AG09319 (cell line): ENCODE measurements at places on chromosomes 2 and 18.

DNA sequence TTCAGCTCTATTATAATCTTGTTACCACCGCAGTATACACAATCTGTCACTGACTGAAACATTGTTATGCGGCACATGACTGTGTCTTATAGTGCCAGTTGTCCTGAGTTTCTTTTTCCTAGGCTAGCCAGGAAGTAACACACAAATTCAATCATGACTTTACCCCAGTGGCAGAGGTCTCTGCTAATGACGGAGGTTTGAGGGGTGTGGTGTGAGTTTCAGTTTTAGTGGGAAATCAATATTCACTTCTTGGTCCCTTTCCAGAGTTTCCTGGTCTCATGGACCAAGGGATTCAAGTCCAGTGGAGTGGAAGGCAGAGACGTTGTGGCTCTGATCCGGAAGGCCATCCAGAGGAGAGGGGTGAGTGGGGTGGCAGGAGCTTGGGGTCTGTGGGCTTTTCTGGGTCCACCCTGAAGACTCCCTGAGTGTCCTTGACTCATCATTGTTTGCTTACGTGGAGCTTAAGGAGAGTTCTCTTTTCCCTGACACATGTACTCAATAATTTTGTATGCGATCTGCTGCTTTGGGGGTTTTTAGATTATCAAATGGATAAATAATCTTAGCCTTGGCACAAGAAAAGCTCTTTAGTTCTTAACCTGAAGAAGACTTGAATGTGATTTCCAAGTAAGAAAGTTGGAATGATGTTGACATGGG is 39.2 kb downstream of the HK2 start:
- no peak for DNase-seq

GRCh38 chr2:210556329-210556980 is at the start of gene CPS1:
Gene CPS1 (plus strand): TSS chr2:210556599. CDS start chr2:210556734, 135 bp downstream.
- DNase-seq, result no peak

DNA sequence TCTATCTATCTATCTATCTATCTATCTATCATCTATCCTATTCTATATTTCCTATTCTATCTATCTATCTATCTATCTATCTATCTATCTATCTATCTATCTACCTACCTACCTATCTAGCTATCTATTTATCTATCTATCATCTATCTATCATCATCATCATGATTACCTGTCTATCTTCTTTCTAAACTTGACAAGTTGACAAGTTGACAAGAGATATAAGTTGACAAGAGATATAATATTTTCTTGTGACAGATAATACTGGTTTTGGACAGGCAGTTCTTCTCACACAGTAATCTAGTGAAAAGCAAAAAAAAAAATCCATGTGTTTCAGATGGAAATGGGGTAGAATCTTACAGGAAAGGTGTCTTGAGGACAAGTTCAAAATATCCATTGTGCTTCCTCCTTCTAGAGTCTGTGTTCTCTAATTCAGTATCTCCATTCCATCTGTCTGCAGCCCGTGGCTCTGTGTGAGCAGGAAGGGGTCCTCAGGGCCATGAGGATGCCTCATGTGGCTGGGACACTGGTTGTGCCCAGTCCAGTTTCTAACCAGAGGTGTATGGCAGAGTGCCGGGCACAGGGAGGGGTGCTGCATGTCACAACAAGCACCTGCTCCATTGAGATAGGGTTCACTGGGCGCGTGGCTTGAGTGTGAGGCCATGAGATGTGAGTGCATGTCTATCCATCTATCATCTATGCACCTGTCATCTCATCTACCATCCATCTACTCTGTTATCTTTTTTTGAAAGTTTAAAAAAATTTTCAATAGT is 212.4 kb upstream of the PXDN start:
- DNase-seq, result no peak

DNA sequence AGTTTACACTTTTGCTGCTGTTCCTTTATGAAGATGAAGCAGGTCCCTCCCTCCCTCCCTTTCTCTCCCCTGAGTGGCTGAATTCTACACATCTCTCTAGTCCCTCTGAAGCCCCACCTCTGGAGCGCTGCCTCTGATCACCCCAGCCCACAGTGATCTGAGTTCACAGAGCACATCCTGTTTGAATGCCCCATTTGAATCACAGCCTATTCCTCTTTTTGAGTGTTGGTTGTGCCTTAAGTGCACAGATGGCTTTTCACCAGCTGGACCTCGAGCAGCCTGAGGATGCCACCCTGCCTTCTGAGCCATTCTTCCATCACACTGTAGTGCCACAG is 87.1 kb downstream of the ITGB1BP1 start:
- DNase-seq, result no peak

DNA sequence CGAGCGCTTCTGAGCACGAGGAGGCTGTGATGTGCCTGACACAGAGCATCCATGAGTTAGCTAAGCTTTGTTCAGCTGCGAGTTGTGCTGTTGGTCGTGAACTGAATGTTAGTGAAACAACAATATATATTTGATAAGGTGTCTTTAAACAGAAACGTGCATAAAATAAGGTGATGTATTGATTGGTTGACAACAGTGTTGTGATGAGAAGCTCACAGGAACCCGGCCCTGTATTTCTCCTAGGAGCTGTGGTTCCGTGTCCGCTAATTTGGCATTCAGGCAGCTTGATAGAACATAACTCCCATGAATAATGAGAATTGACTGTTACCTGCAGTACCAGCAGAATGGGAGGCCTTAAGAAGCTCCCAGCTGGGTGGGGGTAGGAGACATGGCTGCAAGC is 146.4 kb upstream of the MYCN start:
- DNase-seq, result no peak

- no peak for DNase-seq
Measured at GRCh38 chr2:43727634-43728014, 46.2 kb upstream of the DYNC2LI1 start.

DNA sequence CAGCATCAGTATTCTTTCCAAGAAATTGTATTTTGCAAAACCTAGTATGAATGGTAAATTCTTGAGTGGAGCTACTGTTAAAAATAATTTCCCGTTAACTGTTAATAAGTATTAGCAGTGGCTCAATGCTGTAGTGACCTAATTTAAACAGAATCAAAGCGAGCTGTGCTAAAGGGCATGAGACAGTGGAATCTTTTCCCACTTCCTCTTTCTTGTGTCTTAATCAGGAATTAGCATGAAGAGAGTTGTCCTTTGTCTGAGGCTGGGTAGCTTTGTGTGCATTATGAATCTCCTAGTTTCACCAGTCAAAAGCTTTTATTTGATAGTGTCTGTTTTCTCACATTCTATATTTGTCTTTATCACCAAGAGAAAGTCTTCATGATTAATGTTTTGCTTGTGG is 298.8 kb upstream of the GCFC2 start:
- DNase-seq, result no peak

- peak; percentile 62 for DNase-seq
Measured at GRCh38 chr2:20052861-20053281, 1.4 kb upstream of the LAPTM4A start.

- no peak for DNase-seq
Measured at GRCh38 chr2:171307560-171307959, 126.2 kb downstream of the METTL8 start.

DNA sequence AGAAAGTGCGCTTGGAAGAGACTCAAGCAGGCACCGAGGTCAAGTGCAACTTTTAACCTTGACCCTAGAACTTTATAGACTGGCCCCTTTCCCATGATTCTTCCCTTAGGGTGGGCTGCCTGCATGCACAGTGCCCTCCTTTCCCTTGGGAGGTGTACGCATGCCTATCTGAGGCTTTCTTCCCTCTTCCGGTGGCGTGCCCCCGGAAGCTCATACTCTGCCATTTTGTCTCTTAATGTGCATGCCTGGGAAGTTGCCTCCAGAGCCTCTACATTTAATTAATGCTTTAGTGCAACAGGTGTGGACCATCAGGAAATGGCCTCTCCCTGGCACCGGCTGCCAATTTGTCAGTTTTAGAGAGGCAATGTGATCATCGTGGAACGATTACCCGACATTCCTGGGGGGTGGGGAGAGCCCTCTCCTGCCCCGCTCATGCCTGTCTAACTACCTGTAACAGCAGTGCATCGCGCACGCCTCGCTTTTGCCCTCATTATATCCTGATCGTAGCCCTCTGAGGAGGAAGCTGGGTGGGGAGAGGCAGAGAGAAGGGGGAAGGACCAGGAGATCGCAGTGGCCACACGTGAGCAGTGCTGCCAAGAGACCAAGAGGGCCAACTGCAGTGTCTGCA is 194.8 kb downstream of the TFCP2L1 start:
- DNase-seq, result no peak

GRCh38 chr2:8394569-8395359 is 287.1 kb upstream of the ID2 start:
- DNase-seq, result no peak

DNA sequence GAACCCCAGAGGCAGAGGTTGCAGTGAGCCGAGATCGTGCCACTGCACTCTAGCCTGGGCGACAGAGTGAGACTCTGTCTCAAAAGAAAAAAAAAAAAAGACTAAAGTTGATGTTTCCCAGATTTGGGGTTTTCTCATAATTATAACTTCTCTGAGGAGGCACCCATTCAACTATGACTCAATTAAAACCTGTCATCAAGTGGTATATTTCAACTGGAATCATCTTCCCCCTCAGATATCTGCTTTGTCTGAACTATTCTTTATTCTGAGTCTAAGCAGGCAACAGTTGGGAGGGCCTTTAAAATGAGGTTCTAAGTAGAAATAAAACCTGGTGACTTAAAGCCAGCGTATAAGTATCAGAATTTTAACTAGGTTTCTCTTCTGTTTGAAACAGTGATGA is 88.5 kb downstream of the PTRHD1 start:
- no peak for DNase-seq
